ENCODE measurements at places on chromosomes 3 and 15.

- no peak for DNase-seq
Observed at GRCh38 chr3:171255236-171255806, 204.9 kb downstream of the TNIK start.

- DNase-seq: no peak
Observed at GRCh38 chr3:45841420-45841756, 531 bp downstream of the LZTFL1 start.

GRCh38 chr15:56992725-56993124 lies 74.3 kb downstream of the TCF12 start:
- no peak for DNase-seq

DNA sequence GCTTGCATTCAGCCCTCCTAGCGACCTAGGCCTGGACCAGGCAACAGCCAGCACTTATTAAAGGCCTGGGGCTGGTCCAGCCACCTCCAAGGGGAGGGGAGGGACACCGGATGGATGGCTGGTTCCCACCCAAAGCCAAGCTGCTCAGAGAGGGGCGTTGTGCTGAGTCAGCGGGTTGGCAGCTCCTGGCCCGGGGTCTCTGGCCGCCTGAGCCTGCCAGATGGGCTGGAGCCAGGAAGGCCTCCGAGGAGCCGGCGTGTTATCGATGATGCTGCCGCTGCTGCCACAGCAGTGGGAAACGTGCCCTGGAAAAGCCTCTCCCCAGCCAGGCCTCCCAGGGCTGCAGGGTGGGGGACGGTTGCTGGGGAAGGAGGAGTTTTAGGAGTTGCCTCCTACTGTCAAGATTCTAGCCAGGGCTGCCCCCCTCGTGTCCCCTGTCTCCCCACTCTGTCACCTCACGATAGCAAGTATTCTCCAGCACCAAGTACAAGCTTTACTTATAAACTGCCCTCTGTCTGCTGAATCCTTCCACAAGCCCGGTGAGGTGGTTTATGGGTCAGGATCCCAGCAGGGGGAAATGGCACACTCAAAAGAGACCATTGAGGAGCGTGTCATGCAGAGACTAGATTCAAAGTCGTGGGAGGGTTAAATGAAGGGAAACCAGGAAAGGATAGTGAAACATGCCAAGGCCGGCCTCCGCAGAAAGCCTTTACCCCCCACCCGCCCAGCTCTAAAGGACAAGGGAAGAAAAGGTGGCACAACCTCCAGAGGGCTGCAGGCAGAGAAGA lies 43.2 kb upstream of the TSEN2 start:
- DNase-seq: no peak

GRCh38 chr3:94904156-94904674 lies 841.4 kb downstream of the NSUN3 start:
- DNase-seq: no peak

DNA sequence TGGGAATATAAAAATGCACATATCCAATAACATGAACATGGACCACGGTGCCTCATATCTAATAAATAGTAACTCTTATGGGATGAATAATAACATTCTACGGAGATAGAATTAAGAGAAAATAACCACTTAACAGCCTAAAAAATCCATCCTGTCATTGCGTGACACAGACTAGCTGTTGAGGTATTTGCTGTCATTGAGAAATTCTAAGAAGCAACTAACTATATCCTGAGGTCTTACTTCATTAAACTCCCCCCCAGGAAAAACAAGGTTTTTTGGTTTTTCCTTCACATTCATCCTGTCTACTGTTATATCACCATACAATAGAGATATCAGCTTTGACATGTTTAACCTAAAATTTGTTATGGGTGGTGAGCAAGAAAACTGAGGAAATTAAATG lies 14.3 kb downstream of the CEP152 start:
- DNase-seq: no peak

GRCh38 chr3:13662238-13662847 lies 113.4 kb downstream of the FBLN2 start:
- no peak for DNase-seq

GRCh38 chr3:11238880-11239279 lies 33.3 kb upstream of the ATG7 start:
- DNase-seq: no peak

Measured in esophagus squamous epithelium (tissue), 5 donors.